ENCODE measurements at places on chromosomes 7 and 10. TPM values are rescaled to one million over a fixed set of nuclear protein-coding genes. Genes with fewer than 3 reads are reported as not detected.

Gene LIPK
- total RNA-seq: not detected

Gene POU6F2
- 7.2 TPM for total RNA-seq

Gene MYO3A
- 10.7 TPM for total RNA-seq

GRCh38 chr7:128903621-128904361 is 6.7 kb downstream of the KCP start:
- no peaks in the 10 kb centered on the region for H3K4me1 ChIP-seq
- no peak overlapping the region for H3K27ac ChIP-seq
- peaks cover 14% of the 10 kb centered on the region for H3K27me3 ChIP-seq

DNA sequence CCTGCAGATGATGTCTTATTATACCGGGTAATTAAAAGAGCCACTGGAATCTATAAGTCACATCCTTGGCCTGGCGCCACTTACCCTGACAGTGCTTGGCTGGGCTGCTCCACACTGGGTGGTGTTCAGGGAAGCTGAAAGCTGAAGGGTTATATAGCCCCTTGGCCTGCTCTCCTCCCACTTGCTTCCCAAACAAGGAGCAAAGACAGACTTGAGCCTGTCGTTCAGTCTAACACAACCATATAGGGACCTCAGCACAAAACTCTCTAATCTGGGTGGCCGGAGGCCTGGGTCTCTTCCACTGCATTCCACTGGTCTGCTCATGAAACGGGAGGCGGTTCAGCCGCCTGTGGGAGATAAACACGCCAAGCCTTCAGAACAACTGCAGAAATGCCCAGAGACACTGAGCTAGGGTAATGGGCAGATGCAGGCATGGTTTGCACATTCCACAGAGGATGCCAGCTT is at the start of gene ACTA2:
Gene ACTA2, minus strand, starts transcription at position 127 of the 465 bp plus-strand sequence. CDS start 3,843 bp downstream, outside the sequence.
- no peak within 1 kb of the TSS for H3K27ac ChIP-seq
- no peaks in the 10 kb centered on the region for H3K36me3 ChIP-seq
- H3K4me1 ChIP-seq: no peaks in the 10 kb centered on the region
- H3K27me3 ChIP-seq: no peaks in the 10 kb centered on the region

GRCh38 chr10:58164517-58164916 is 103.2 kb downstream of the IPMK start:
- no peaks in the 10 kb centered on the region for H3K27me3 ChIP-seq
- H3K4me3 ChIP-seq: no peak overlapping the region
- no peaks in the 10 kb centered on the region for H3K36me3 ChIP-seq
- no peaks in the 10 kb centered on the region for H3K4me1 ChIP-seq
- DNase-seq: no peak

DNA sequence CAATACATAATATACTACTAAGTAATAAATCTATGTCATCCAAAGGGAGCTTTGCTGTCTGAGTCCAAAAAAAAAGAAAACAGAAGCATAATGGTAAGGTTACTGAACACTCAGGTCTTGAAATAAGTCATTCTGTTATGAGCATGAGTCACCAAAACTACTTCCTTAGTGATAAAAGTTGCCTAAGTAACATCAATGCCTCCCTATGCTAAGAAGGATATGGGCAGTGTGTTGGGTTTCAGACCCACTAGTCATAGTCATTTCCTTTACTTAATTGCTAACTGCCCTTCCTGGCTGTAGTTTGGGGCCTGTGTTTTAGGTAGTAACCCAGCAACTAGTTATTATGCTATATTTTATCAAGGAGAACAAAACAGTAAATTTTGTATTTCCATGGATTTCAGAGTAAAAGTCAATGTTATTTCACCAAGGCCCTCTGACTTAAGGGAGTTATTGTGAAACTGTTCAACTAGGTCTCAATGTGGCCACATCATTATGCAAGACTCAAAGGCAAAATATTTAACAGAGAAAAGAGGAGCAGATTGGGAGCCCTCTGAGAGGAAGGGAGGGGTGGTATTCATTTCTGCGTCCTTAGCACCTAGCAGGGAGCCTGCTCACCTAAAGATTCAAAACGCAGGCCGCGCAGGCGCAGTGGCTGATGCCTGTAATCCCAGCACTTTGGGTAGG is 11.7 kb upstream of the VIM start:
- no peak overlapping the region for H3K4me3 ChIP-seq
- no peaks in the 10 kb centered on the region for H3K36me3 ChIP-seq
- DNase-seq: no peak
- H3K27me3 ChIP-seq: no peaks in the 10 kb centered on the region
- H3K4me1 ChIP-seq: peaks cover 22% of the 10 kb centered on the region
- no peak overlapping the region for H3K27ac ChIP-seq

GRCh38 chr10:29473406-29474100 is 161.2 kb downstream of the SVIL start:
- no peak for DNase-seq
- peaks cover 15% of the 10 kb centered on the region for H3K4me1 ChIP-seq
- H3K27me3 ChIP-seq: no peaks in the 10 kb centered on the region
- no peak overlapping the region for H3K27ac ChIP-seq
- no peak overlapping the region for H3K4me3 ChIP-seq

GRCh38 chr7:36391436-36392198 is 2.0 kb downstream of the ANLN start:
- H3K4me3 ChIP-seq: peak overlapping the region; percentile 76
- no peak for DNase-seq
- H3K36me3 ChIP-seq: peaks cover 5% of the 10 kb centered on the region
- peaks cover 34% of the 10 kb centered on the region for H3K4me1 ChIP-seq

- H3K4me1 ChIP-seq: no peaks in the 10 kb centered on the region
- no peak overlapping the region for H3K4me3 ChIP-seq
- no peaks in the 10 kb centered on the region for H3K36me3 ChIP-seq
- DNase-seq: no peak
Measured at GRCh38 chr7:82617156-82617555, 173.6 kb upstream of the CACNA2D1 start.

DNA sequence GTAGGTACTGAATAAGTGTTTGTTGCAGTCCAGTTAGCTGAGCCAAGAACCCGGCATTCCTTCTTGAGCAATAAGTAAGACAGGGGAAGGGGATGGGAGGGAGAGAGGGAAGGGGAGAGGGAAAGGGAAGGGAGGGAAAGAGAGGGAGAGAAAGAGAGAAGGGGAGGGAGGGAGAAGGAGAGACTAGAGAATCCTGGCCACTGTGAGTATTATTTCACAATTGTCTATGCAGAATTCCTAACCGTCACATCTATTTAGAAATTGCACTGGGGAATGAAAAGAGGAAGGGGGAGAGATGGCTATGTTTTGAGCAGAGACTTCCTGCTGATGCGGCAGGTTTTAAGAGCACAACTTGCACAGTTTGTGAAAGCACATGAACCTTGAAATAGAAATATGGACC is 251.4 kb upstream of the ZMIZ1 start:
- H3K27ac ChIP-seq: no peak overlapping the region
- H3K4me3 ChIP-seq: no peak overlapping the region

DNA sequence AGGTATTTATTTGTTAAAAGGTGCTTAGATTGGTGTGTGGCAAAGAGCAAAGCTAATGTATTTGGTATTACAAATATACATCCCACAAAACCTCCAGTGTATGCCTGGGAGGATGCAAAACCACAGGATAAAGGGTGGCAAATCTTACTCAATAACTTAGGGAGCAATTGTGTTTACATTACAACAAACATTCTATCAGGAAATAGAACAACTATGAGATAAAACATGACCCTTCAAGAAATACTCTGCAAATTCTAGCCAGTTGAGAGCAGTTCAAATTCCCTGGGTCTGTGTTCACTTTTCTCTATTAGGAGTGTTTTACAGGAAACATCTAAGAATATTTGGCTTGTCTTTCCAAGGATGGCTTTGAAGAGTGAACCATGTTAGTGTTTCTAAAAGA is 64.9 kb downstream of the CUL1 start:
- H3K36me3 ChIP-seq: peaks cover 8% of the 10 kb centered on the region
- no peaks in the 10 kb centered on the region for H3K27me3 ChIP-seq
- H3K4me1 ChIP-seq: no peaks in the 10 kb centered on the region
- no peak overlapping the region for H3K4me3 ChIP-seq
- H3K27ac ChIP-seq: no peak overlapping the region
- no peak for DNase-seq

DNA sequence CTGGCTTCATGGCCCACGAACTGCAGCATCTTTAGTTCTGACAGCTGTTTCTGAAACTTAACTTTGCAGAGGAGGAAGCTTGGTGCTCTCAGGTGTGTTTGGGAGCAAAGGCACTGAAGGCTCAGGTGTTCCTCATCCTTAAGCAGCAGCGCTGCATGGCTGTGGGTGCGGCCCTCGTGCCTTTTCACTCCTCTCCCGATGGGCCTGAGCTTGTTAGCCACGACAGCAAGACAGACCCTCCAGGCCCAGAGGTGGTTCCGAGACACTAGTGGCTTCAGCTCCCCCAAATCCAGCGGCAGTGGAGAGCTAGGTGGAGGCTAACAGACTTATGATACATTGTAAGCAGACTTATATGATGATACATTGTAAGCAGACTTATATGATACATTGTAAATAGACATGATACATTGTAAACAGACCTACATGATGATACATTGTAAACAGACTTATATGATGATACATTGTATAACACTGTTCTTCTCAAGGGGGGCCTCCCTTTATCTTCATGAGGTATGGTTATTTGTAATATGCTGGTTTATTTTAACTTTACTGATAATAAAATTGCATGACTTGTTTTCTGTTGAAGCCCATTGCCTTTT is 14.1 kb downstream of the PFKP start:
- no peaks in the 10 kb centered on the region for H3K27me3 ChIP-seq
- no peak for DNase-seq

DNA sequence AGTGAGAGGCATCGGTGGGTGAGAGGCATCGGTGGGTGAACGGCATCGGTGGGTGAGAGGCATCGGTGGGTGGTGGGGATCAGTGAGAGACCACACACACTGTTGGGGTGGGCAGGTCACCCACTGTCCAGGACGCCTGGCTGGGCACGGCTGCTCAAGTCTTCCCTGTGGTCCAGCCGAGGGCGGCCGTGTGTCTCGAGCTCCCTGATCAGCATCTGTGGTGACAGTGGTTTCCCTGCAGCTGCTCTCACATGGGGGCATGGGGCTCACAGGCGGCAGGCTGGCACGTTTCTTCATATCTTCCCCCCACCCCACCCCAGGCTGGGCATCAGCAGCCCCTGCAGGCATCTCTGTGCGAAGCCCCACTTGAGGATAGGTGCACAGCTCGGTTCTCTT is 78.2 kb downstream of the NKX6-2 start:
- H3K27ac ChIP-seq: no peak overlapping the region
- H3K27me3 ChIP-seq: no peaks in the 10 kb centered on the region
- no peak for DNase-seq
- no peak overlapping the region for H3K4me3 ChIP-seq

DNA sequence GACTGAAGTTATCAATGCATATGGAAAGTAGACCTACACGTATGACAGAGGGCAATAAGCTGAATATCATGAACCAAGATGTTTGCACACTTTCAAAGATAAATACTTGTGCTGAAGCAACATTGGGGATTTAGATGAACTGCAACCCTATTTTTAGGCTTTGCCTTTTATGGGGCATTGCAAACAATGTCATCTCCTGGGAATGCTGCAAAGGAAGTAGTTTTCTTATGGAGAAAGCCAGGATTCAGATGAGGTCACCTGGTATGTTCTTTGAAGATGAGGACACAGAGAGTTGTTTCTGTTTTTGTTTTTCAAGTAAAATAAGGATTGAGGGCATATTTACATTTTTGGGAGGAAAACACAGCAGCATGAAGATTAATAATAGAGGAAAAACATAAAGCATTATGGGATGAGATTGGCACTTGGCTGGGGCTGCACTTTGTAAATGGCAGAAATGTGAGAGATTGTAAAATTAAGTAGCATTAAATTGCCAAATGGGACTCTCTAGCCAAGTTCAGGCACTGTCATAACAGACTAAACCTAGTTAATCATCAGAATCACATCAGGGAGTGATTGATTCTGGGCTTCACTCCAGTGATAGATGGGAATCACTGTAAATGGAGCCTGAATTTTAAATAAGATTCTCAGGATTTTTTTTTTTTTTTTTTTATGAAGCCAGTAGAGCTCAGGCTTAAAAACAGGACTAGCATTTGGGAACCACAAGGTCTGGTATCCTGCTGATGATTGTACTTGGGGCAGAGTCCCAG is 63.1 kb downstream of the MALRD1 start:
- H3K27ac ChIP-seq: no peak overlapping the region
- H3K4me1 ChIP-seq: peaks cover 22% of the 10 kb centered on the region
- peak; percentile 20 for DNase-seq
- H3K4me3 ChIP-seq: no peak overlapping the region
- H3K36me3 ChIP-seq: no peaks in the 10 kb centered on the region
